ENCODE measurements at places on chromosomes 16 and 17. TPM values are rescaled to one million over a fixed set of nuclear protein-coding genes. Genes with fewer than 3 reads are reported as not detected.

- DNase-seq = no peak
Measured at GRCh38 chr17:50961282-50962220, 95.4 kb upstream of the TOB1 start.

Gene VAT1L
- 6.4 TPM for total RNA-seq

DNA sequence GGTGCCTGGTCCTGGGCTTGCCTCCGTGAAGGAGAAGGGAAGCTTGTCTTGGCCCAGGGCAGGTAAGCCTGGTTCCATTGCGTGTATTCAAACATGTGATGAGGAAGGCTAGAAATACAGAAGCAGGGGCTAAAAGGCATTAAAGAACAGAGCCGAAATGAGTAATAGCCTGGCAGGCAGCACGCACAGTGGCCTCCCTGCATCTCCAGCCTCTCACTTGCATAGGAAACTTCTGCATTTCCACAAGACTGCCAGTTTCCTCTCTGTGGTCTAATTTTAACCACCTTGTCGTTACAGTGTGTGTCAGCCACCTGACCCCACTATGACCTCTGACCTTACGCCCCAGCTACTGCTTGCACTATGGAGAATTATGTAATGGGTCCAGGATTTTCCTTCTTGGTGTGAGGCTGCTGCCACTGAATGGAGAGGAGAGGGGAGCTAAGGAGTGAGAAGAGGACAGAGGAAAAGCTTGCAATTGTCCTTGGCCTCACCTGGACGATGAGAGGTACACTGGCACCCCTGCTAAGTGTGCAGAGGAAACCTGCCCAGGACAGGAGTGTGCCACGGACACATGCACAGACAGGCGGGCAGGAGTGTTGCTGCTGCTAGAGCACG is 32.8 kb downstream of the HIC1 start:
- no peak for DNase-seq

GRCh38 chr17:72381597-72382397 is 261.0 kb downstream of the SOX9 start:
- DNase-seq = peak; percentile 93

GRCh38 chr17:46011711-46012505 is 12.9 kb downstream of the STH start:
- no peak for DNase-seq

Gene WNK4
- not detected for total RNA-seq

Gene CCL8
- not detected for total RNA-seq

Gene KRT39
- total RNA-seq = 0.18 TPM

DNA sequence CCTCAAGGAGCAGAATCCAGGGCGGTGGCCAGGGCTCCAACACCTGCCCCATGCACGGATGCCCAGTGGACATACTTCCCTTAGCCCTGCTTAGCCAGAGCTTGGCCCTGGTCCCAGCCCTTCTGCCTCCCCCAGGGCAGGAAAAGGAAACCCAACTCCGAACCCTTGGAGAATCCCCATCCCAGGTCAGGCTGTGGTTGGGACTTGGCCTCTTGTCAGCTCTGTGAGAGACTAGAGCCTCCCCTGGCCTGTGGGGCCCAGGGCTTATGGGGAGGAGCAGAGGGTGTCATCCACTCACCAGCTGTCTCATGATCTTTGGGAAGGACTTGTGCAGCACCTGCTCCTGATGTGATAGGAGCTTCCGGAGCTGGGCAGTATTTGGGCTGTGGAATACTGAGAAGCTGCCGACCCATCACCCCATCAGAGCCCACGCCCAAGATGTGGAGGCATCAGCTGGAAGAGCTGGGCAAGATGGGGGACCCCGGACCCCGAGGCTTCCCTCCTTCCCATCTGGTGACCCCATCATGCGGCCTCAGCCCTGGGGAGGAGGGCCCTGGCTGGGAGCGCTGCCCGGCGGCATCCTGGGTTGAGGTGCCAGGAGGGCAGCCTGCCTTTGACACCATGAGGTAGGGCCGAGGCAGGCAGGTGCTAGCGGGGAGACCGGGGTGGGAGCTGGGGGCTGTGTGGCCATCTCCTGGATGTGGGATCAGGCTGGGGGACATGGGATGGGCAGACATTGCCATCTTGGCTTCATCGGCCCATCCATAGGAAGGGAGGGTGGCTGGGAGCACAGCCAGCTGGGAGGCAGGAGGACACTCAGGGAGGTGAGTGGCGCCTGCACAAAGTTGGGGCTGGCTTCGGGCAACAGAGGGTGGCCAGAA is 45.1 kb downstream of the TNFRSF13B start:
- no peak for DNase-seq

DNA sequence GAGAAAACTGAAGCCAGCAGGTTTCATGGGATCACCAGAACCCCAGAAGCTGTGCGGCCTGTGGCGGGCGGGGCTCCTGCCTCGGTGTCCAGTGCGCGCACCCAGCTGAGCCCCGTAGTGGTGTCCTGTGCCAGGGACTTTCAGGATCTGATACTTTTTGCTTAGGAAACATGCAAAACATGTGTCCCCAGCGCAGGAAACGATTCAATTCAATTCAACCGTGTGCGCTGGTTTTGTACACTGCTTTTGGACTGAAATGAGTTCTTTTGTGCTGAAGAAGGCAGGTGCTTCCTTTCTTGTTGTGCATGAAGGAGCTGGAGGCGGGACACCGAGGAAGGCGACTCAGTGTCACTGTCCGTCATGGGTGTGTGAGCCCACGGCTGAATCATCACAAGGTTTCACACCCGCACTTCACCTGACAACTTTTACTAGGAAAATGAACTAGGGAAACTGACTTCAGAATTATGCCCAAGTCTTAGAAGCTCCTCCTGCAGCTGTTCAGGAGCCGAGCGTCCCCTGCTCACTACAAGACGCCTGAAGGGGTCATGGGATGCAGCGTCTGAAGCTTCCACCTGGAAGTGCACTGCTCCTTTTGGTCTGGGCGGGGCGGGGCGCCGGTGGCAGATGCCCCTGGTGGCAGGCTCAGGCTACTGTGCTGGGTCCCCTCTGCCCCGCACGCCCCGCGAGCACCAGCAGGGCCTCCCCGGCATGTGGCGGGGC is 31.4 kb upstream of the ZNF750 start:
- no peak for DNase-seq

Gene SNN
- 13.7 TPM for total RNA-seq

Gene PHOSPHO1
- 0.74 TPM for total RNA-seq

GRCh38 chr17:73489333-73489732 is 154.9 kb downstream of the SDK2 start:
- no peak for DNase-seq

Gene PRR35
- total RNA-seq = not detected

DNA sequence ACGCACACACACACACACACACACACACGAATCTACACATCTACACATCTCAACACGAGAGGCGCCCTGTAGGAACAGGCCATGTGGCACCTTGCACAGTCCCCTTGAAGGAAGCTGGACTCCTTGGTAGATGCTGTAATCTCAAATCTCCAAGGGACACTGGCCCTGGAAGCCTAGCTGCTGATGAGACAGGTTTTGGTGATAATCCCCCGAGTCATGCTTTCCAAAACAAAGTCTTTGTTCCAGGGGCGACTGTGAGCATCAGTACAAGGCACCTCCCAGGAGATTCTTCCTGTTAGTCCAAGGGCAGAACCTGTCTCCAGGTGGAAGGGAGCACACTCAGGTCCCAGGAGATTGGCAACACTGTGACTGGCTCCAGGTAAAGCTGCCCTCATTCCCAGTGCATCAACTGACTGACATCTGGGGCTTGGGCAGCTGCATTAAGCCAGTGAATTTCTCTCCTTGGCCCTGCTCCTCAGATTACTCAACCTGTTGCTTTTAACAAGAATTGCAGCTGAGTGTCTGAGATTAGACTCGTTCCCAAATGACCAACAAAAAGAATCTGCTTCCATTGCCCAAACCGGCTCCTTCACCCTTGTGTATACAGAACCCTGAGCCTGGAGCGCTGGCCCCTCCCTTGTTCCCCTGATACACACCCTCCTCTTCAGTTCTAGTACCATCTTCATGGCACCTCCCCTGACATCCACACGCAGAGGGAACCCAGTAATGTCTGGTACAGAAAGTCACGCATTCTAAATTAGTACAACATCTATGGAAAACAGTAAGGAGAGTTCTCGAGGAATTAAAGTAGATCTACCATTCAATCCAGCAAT is 13.9 kb upstream of the TNRC6C start:
- no peak for DNase-seq

- DNase-seq = no peak
Measured at GRCh38 chr16:13915033-13915635, 4.8 kb upstream of the ERCC4 start.

DNA sequence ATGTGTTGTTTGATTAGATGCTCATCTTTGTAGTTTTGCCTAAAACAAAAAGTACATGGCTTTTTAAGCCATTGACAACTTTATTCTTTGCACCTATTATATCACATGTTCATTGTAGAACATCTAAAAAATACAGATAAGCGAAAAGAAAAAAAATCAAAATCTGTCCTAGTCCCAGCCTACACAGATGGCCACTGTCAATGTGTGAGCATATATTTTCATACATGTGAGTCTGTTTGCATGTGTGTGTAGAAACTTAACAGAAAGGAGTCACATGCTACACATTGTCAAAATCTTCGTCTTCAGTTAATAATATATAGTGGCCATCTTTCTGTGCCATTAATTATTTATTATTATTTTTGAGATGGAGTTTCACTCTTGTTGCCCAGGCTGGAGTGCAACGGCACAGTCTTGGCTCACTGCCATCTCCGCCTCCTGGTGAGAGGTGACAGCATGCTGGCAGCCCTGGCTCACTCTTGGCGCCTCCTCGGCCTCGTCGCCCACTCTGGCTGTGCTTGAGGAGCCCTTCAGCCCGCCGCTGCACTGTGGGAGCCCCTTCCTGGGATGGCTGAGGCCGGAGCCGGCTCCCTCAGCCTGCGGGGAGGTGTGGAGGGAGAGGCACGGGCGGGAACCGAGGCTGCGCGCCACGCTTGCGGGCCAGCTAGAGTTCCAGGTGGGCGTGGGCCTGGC is 68.5 kb upstream of the AMZ2 start:
- no peak for DNase-seq

DNA sequence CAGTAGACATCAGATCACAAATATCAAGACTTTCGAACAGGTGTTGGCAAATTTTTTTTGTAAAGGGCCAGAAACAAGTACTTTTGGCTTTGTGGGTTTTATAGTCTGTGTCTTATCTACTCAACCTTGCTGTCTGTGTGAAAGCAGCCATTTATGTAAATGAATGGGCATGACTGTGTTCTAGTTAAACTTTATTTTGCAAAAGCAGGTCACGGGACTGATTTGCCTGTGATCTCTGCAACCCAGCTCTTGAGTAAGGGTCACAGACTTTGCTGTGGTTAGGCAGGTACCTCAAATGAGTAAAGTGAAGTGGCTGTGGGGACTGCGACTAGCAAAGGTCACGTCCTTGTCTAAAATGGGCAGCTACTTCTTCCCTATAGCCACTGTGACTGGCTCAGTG is 136.5 kb downstream of the FTO start:
- DNase-seq = no peak

Gene OR2C1
- total RNA-seq = not detected

DNA sequence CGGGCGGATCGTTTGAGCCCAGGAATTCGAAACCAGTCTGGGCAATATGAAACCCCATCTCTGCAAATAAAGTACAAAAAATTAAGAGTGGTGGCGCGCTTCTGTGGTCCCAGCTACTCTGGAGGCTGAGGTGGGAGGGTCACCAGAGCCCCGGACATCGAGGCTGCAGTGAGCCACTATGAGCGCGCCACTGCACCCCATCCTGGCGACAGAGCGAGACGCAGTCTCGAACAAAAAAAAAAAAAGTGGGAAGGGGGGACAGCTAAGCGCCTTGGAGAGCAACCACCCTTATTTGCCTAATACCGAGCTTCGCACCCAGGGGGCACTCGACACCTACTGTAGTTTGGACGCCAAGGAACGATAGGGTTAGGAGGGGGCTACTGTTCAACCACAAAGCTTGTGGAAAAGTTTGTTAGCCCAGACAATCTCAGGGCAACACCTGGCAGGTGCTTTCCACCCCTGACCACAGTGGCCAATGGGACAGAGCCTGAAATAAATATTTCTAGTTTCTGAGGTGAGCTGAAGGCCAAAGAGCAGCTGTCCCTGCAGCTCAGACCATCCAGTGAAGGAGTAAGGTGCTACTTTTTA is 847 bp upstream of the PSMC3IP start:
- peak; percentile 70 for DNase-seq

All from H4 (cell line).